ENCODE measurements at places on chromosomes 11 and 22.

GRCh38 chr22:46087816-46088277 is 62.5 kb upstream of the PPARA start:
- DNase-seq: no peak

DNA sequence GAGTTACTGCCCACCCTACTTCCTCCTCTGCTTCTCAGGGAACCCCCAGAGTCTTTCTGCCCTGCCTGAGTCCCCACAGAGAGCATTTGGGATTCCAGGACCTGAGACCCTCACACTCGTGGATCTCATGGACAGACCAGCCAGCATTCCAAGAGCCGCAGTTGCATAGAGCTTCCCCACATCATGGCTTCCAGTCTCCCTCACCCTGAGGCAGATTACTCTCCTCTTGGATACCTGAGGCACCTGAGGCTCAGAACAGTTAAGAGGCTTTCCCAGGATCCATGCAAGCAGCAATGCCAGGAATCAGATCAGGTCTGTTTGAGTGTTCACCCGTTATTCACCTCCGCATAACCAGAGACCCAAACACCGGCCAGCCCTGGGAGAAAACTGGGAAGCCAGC is 102.2 kb downstream of the TRIM29 start:
- DNase-seq: no peak

DNA sequence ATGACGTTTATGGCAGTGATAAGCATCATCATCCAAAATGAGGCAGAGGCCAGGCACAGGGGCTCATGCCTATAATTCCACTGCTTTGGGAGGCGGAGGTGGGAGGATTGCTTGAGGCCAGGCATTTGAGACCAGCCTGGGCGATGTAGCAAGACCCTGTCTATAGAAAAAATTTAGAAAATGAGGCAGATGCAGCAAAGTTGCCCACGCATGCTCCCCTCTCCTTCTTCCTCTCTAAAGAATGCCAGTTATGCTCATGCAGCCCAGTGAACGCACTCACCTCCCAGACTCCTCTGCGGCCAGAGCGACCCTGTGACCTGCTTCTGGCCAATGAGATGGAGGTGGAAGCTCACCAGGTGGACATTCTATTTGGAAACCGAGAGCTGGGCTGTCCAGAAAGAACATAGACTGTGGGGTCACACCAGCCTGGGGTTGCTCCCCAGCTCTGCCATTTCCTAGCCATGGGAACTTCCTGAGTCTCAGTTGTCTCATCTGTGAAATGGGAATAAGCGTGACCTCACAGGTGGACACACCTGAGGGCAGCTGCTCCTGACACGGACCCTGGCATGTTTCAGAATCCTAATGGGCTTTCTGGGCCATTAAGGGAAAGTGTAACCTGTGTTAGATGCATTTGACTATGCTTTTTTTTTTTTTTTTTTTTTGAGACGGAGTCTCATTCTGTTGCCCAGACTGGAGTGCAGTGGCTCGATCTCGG is 44.9 kb downstream of the MCM5 start:
- no peak for DNase-seq

GRCh38 chr11:118099838-118100556 is 13.2 kb upstream of the SMIM35 start:
- no peak for DNase-seq

DNA sequence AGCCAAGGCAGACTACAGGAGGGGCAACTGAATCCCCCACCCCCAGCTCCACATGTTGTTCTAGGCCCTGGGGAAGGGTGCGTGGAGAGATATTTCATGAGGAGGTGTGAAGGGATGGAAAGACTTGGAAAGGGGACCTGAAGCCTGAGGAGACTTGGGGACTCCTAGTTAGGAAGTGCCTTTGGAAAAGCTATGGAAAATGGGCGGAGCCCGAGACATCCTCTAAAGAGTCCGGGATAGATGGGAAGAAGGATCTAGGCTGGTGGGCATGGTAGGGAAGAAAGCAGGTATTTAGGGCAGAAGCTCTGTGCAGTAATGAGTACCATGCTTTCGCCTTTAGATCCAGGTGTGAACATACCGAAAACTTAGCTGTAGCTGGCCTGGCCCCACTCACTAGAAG is 15.0 kb upstream of the CYP2R1 start:
- no peak for DNase-seq

DNA sequence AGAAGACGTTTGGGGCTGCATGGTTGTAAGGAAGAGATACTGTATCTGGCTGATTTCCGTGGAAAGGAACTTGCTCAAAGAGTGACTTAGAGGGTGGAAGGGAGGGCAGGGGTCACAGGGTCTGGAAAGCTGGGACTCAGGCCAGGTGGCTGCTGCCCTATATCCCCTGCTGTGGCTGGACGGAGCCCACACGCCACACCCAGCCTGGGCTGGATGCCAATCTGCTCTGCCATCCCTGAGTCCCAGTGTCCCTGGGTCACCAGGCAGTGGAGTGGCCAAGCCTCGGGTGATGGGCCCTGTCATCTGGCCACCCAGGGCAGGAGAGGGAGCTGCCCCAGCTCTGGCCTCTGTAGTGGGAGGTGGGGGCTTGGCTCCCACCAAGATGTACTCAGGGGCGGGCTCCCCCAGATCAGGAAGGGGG is 26.5 kb upstream of the KRTAP5-7 start:
- DNase-seq: no peak

GRCh38 chr11:1071571-1072115 is 3.0 kb upstream of the MUC2 start:
- no peak for DNase-seq

DNA sequence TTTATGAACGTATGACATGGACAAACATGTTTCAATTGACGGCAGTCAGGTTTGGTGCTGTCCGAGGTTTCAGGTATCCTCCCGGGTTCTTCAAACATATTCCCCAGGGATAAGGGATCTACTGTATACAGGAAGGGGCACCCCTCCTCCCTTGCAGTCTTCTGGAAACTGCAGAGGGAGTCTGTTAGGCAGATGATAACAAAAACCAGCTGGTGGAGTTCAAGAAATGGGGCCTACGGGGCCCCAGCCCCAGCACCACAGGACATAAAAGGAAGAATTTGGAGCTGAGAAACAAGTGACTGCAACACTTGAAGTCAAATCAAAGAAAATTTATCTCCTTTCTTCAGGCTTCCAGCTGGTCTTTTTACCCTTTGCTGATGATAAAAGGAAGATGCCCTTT is 32.1 kb downstream of the SNU13 start:
- no peak for DNase-seq

DNA sequence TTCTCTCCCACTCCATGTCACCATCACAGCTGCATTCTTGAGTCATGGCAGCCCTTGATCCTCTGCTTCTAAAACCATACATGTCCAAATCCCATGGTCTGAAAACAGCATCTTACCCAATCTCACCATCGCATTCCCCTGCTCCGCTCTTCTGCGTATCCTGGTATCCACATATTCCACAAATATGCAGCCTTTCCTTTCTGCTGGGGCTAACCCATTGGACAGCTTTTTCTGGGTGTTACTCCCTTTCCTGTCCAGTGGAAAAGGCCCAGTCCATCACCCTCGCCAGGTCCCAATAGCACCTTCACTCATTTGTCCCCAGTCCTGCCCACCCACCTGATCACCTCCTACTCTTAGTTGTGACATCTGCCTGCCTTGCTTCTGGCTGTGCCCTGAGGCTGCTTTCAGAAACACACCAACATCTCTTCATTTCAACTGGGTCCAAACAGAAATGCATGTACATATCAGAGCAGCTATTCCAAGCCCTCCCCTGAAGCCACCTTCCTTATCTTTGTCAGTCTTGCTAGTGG is 237.6 kb upstream of the TBCEL start:
- no peak for DNase-seq

DNA sequence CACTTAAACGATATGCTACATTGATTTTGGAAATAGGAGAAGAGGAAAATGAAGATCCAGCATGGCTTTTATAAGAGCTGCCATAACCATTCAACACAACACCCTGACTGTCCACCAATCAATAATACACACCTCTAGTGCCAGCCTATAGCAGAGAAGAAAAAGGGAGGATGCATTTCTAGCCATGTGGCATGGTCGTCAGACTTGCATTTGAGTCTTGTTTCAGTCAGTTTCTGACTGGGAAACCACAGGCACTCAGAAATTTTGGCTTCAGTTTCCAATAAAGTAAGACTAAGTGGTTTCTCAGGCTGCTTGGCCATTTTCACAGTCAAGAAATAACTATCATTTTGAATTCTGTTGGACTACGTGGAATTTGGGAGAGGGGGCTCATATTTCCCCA is 523.5 kb upstream of the LRRC4C start:
- no peak for DNase-seq

- DNase-seq: no peak
Measured at GRCh38 chr22:44386386-44387035, 73.8 kb upstream of the SHISAL1 start.

DNA sequence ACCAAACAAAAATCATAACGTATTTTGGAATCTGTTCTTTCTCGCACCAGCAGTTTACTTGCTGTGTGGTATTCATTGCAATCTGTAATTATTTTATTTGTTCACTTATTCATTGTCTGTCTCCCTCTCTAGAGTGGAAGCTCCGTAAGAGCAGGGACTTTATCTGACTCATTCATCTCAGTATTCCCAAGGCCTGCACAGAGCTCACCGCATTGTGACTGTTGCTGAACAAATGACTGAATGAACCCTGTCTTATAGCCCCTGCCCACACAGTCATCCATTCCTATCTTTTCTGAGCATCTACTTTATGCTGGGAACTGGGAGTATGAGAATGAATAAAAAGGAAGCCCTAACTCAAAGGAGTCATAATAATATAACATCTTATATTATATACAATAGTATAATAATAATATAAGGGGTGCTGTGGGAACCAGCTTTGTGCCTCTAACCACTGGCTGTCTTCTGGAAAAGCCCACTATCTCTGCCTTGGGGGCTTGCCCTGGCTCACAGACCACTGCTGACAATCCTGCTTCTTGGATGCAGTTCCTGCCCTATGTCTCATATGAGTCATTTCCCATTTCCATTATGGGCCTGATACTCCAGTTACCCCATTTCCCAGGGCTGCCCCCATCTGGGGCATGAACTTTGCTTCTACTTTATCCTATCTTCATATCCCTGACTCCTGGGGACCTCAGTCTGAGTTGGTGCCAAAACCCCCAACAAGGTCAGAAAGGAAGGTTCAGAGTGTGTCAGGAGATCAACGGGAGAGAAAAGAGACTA is 11.0 kb downstream of the XRRA1 start:
- no peak for DNase-seq

DNA sequence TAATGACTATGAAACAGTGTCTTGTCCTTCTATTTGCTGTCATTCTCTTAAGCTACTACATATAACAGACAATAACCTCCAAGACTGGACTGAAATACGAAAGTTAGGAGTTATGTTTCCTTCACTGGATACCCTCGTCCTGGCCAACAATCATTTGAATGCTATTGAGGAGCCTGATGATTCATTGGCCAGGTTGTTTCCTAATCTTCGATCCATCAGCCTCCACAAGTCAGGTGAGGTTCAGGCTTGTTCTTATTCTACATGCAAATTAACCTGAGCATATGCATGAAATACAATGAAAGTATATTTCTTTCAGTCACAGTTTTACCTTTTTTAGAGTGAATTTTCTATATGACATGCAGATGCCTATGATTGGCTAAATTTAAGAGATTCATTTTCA is 31.2 kb downstream of the TBCEL start:
- no peak for DNase-seq

- DNase-seq: no peak
Measured at GRCh38 chr22:41367039-41367679, 14.6 kb upstream of the TEF start.

DNA sequence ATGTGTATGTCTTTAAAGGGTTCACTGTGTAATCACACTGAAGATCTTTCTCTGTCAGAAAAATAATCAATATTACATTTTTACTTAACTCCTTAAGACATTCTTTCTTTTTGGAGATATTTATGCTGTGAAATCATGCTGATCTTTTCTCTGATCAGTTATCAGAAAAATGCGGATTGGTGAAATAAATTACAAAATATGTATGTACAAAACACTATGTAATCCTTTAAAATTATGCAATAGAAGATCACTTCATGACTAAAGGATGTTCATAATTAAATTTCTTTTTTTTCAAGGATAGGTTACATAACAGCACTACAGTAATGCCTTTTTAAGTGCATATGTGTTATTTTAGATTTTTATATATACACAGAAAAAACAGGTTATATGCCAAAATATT is 24.7 kb downstream of the BTBD10 start:
- DNase-seq: no peak

DNA sequence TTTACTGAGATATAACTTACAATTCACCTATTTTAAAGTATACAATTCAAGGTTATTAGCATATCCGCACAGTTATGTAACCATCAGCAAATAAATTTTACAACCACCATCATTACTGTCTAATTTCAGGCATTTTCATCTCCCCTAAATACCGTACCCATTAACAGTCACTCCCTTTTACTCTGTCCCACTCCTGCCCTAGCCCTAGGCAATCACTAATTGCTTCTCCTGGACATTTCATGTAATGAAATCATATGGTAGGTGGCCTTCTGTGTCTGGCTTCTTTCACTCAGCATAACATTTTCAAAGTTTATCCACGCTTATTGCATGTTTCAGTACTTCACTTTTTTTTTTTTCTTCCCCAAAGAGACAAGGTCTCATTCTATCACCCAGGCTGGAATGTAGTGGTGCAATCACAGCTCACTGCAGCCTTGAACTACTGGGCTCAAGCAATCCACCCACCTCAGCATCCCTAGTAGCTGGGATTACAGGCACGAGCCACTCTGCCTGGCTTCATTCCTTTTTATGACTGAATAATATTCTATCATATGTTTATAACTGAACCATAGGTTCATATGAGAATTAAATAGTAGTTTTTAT is 61.4 kb upstream of the CHRM4 start:
- DNase-seq: no peak

DNA sequence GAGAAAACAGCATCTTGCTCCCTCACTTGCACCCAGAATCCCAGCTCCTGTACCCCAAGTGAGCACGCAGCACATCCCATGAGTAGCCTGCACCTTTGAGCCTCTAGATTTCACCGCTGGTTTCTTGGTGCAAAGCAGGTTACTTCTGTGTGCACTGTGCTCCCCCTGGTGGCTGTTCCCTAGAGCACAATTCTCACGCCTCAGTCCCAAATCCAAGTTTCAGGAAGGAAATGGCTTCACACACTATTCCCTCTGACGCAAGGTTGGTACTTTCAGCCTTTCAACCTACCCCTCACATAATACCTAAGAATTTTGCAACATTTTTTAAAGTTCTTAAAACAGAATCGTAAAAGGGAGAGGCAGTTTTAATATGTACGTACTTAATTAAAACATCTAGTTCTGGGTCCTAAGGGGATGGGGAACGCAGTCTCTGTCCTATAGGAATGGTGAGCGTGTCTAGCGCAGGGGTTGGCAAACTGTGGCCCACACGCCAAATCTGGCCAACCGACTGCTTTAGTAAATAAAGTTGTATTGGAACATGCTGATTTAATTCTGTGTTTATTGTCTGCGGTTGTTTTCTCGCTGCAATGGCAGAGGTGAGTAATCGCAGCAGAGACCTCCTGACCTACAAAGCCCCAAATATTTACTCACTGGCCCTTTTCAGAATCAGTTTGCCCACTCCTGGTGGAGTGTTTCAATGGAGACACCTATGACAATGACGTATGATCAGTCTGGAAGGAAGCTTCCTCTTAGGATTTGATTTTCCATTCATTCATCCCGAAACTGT is 27.5 kb downstream of the DHCR7 start:
- DNase-seq: peak; percentile 88

- DNase-seq: no peak
Measured at GRCh38 chr11:78564490-78565467, 9.9 kb downstream of the NARS2 start.

All from HuH-7 (cell line).